Activated CD4-positive, alpha-beta memory T cell treated with anti-CD3 and anti-CD28 coated beads, Interleukin-2, amount 10 ng/mL, durations not matched to agents 7 days and 5 days (primary cell): ENCODE measurements at places on chromosomes 4 and X.

GRCh38 chr4:5528031-5528436 lies 180.3 kb downstream of the EVC2 start:
- no peak overlapping the region for H3K27ac ChIP-seq
- DNase-seq = no peak
- H3K27me3 ChIP-seq = no peaks in the 10 kb centered on the region
- H3K36me3 ChIP-seq = no peaks in the 10 kb centered on the region
- no peak overlapping the region for H3K4me3 ChIP-seq

DNA sequence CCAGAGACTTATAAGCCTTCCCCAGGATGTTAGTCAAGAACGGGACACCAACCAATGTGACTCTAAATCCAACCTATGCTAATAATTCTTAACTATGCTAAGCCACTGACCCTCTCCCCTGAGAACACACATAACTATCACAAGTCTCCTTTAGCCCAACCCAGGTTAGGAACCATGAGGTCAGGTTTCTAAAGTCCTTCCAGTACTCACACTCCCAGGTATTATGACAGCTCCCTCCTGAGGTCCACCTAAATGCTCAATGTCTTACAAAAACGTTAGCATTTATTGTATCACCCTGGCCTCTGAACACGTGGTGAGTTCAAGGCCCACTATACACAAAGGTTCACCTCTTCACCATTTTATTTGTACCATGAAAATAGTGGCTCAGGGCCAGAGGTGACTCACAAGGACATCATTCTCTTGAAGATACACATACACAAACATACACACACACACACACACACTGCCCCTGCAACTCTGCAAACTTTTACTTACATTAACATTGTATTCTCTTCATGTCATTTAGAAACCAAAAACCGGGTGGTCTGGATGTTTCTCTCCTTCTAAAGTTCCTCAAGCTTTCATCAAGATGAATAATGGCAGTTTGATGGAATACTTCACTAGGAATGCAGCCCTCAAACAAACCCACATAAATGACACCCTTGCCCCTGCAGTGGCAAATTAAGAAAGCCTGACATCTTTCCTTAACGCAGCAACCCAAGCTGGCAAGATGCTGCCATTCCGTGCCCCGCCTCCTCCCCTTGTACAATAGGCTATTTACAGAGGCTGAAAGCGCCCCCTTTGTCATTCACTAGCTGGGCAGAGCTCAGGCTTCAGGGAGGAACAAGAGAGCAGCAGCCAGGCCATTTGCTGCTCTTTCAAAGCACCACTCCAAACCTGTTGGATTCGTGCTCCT lies 17.7 kb downstream of the ACSL1 start:
- H3K27me3 ChIP-seq = no peaks in the 10 kb centered on the region
- no peak for DNase-seq
- no peak overlapping the region for H3K27ac ChIP-seq

DNA sequence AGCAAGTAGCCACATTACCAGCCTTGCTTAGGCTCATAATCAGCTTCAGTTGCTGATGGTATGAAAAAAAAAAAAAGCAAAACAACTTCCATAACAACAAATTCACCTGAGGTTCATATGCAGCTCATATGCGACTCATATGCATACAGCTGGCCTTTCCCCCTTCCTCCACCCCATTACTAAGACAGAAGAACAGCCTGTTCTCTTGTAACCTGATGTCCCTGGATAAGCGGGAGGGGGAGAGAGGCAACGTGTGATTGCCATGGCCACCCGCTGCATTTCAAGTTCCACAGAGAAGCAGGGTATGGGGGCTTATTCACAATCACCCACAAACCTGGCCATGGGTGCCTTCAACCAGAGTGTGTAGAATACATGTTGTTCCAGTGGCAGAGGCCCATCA lies 95.1 kb upstream of the DGKK start:
- DNase-seq = no peak
- no peaks in the 10 kb centered on the region for H3K4me1 ChIP-seq
- no peaks in the 10 kb centered on the region for H3K36me3 ChIP-seq

GRCh38 chr4:168124008-168124641 lies 31.8 kb downstream of the ANXA10 start:
- no peaks in the 10 kb centered on the region for H3K36me3 ChIP-seq
- H3K27me3 ChIP-seq = no peaks in the 10 kb centered on the region
- H3K27ac ChIP-seq = no peak overlapping the region

GRCh38 chr4:85218756-85219155 lies 252.3 kb upstream of the WDFY3 start:
- H3K4me3 ChIP-seq = no peak overlapping the region
- H3K27ac ChIP-seq = no peak overlapping the region
- H3K4me1 ChIP-seq = no peaks in the 10 kb centered on the region
- H3K27me3 ChIP-seq = no peaks in the 10 kb centered on the region
- no peak for DNase-seq

GRCh38 chr4:28481565-28481964 lies 1620.9 kb downstream of the STIM2 start:
- no peak for DNase-seq
- H3K4me3 ChIP-seq = no peak overlapping the region
- no peaks in the 10 kb centered on the region for H3K27me3 ChIP-seq
- H3K27ac ChIP-seq = no peak overlapping the region

- H3K27ac ChIP-seq = no peak overlapping the region
- no peaks in the 10 kb centered on the region for H3K4me1 ChIP-seq
- no peaks in the 10 kb centered on the region for H3K27me3 ChIP-seq
- no peak overlapping the region for H3K4me3 ChIP-seq
- H3K36me3 ChIP-seq = no peaks in the 10 kb centered on the region
- DNase-seq = no peak
Measured at GRCh38 chr4:20383969-20384368, 132.3 kb downstream of the SLIT2 start.

- H3K4me1 ChIP-seq = no peaks in the 10 kb centered on the region
- no peak overlapping the region for H3K4me3 ChIP-seq
- no peak overlapping the region for H3K27ac ChIP-seq
- H3K36me3 ChIP-seq = no peaks in the 10 kb centered on the region
Measured at GRCh38 chr4:128166982-128167381, 105.9 kb downstream of the LARP1B start.

- peaks cover 3% of the 10 kb centered on the region for H3K27me3 ChIP-seq
- DNase-seq = no peak
- no peak overlapping the region for H3K4me3 ChIP-seq
- H3K36me3 ChIP-seq = no peaks in the 10 kb centered on the region
- H3K27ac ChIP-seq = no peak overlapping the region
Measured at GRCh38 chr4:70581980-70582379, 10.1 kb upstream of the AMBN start.

- H3K27me3 ChIP-seq = no peaks in the 10 kb centered on the region
- no peak for DNase-seq
- no peaks in the 10 kb centered on the region for H3K4me1 ChIP-seq
- H3K36me3 ChIP-seq = no peaks in the 10 kb centered on the region
Measured at GRCh38 chr4:31089815-31090214, 369.6 kb downstream of the PCDH7 start.
